Immature natural killer cell (primary cell): ENCODE measurements at places on chromosomes 7 and 10.

GRCh38 chr10:13079776-13080050 lies 20.2 kb upstream of the OPTN start:
- no peak overlapping the region for H3K4me3 ChIP-seq
- peaks cover 2% of the 10 kb centered on the region for H3K4me1 ChIP-seq
- peaks cover 7% of the 10 kb centered on the region for H3K36me3 ChIP-seq
- peaks cover 10% of the 10 kb centered on the region for H3K27me3 ChIP-seq
- DNase-seq, result no peak

- no peaks in the 10 kb centered on the region for H3K4me1 ChIP-seq
- no peaks in the 10 kb centered on the region for H3K36me3 ChIP-seq
- no peak for DNase-seq
- no peak overlapping the region for H3K27ac ChIP-seq
Measured at GRCh38 chr7:155360495-155361345, 63.0 kb downstream of the INSIG1 start.

DNA sequence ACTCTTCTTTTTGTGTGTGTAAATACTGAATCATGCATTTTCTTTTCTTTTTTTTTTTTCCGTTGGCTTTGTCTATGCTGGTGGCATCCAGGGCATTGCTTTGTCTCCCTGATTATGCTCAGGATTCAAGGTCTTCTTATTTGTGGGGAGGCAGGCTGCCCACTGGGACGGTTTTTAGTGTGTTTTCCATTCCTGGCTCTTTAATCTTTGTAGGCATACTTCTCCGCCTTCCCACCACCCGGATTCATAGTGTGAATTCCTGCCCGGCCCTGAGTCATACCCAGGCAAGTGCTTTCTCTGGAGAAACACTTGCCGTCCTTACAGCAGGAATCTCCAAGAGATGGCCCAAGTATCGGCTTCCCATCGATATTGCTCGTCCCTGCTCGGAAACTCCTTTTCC lies 5.2 kb downstream of the ZNF655 start:
- no peak overlapping the region for H3K27ac ChIP-seq
- H3K4me1 ChIP-seq, result peaks cover 44% of the 10 kb centered on the region
- peaks cover 32% of the 10 kb centered on the region for H3K36me3 ChIP-seq
- no peak for DNase-seq
- peaks cover 2% of the 10 kb centered on the region for H3K27me3 ChIP-seq

- H3K27ac ChIP-seq, result no peak overlapping the region
- H3K4me3 ChIP-seq, result no peak overlapping the region
- DNase-seq, result no peak
Measured at GRCh38 chr7:144388950-144389349, 14.5 kb downstream of the NOBOX start.

DNA sequence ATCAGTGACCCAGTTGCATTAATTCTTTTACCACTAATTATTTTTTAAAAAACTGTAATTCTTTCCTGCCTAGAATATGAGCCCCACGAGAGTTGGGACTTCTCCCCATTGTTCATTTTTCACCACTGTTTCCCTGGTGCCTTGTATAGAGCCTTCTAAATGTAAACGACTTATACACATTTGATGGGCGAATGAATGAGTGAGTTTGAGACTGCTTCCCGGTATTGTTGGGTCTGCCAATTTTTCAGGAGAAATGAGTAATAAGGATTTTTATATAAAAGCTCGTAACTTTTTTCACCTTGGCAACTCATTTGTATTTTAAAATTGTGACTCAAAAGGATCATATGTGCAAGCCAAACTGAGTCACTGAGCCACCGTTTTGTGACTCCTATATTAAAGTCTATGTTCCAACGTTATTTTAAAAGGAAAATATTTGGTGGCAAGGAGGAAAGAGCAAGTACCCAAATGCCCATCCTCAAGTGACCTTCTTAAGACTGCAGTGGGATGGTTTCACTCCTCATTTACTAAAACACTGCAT lies 621.3 kb downstream of the KCNMA1 start:
- no peak for DNase-seq
- no peaks in the 10 kb centered on the region for H3K4me1 ChIP-seq
- no peaks in the 10 kb centered on the region for H3K27me3 ChIP-seq
- no peak overlapping the region for H3K27ac ChIP-seq
- no peaks in the 10 kb centered on the region for H3K36me3 ChIP-seq
- H3K4me3 ChIP-seq, result no peak overlapping the region
